ENCODE measurements at places on chromosomes 12 and 14.

GRCh38 chr12:94276725-94277124, 128.3 kb downstream of the PLXNC1 start:
- no peak for DNase-seq

DNA sequence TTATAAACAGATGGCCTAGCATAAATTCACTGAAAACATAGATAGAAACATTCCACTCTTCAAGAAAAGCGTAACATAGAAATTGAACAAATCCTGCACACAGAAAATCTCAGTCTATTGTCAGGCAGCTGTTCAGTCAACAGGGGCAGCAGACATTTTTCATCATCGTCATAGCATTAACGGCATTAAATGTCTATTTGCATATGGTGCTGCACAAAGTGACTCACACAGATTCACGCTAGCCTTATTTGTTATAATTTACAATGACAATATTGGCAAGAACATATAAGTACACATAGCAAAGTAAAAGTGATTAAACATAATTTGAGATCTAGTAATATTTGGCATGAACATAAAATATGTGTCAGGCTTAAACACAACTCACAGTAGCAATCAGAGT, 95.7 kb downstream of the CEP128 start:
- DNase-seq, result no peak

- no peak for DNase-seq
These were observed 43.4 kb downstream of the PSMA6 start for GRCh38 chr14:35335388-35336092.

- no peak for DNase-seq
These were observed 177.5 kb upstream of the TMTC1 start for GRCh38 chr12:29961231-29961630.

- DNase-seq, result no peak
These were observed 11.1 kb downstream of the GLIPR1L1 start for GRCh38 chr12:75345531-75345930.

DNA sequence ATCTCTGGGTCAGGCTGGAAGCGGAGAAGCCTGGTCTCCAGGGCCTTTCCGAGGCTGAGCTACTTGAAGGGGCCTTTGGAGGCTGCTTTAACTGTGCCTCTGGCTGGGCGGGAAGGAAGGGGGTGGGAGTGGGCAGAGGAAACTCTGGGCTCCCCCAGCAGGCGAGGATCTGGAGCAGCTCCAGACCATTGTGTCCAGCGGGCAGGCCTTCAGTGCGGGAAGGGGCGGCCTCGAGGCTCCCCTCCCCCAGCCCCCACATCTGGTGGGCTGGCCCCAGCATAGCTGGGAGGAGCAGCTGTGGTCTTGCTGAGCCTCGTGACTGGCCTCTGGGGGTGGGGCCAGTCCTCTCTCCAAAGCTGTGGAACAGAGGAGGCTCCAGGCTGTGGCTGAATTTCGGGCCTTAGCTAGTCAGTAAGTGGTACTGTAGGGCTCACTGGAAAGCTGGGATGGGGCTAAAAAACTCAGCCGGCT, 3.4 kb downstream of the TAMALIN start:
- no peak for DNase-seq

DNA sequence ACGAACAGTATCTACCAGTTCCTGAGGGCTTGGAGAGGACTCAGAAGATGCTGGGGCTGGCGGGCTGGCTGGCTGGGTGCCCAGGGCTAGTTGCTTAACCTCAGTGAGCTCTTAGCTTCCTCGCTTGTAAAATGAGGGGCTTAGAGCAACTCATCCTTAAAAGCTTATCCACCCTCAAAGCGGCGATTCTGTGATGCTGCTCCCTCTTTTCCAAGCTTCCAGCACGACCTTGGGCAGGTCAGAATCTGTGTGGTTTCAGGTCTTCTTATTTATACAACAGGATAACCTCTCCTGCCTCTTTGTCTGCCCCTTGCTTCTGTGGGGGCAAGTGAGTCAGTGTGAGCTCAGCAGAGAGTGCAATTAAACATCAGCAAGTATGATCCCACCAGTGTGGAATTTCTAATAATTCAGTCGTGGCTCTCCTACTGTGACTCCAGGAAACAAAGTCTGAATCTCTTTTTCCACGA, 281.8 kb downstream of the KSR2 start:
- DNase-seq, result no peak

DNA sequence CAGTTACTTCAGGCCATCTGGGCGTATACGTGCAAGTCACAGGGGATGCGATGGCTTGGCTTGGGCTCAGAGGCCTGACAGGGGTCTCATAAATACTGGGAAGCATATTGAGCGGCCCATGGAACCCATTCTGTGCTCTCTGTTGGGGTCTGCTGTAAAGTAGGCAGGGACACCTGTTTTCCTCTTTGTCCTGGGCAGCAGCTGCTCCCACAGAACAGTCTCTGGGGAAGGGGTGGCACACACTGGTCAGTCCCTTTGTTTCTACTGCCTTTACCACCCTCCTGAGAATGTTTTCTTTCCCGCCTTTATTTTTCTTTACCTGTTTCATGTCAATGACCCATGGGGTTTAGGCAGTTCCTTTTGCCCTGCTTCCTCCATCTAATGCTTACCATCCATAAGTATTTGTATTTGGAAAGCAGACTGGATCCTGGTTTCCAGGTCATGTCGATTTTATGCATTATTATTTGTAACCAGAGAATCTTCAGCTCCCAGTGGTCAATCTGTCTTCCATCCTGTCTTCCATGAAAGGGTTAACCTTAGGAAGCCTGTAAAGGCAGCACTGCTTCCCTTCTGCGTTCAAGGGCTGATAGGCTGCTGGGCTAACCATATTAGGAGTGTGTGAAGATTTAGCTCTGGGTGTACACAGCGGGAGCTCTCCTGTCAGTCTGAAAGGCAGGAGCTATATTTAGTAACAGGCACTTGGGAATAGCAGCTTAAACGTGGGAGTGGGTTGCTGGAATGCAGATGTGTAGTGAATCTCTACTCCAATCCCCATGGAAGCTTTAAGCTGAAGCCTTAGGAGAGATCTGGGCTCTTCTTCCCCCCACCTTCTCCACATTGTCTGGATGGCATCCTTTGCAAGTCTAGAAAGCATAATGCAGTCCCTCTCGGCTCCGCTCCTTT, 124.0 kb downstream of the DYRK2 start:
- DNase-seq, result no peak

DNA sequence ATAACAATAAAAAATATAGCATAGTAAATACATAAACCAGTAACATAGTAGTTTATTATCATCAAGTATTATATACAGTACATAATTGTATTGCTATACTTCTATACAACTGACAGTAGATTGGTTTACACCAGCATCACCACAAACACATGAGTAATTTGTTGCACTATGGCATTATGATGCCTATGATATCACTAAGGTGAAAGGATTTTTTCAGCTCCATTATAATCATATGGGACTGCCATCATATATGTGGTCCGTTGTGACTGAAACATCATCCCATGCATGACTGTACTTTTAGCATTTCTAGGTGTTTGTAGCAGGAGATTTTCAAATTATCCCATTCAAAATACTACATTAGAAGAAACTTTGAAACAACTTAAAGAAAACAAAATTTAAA, 77.8 kb downstream of the IFT81 start:
- no peak for DNase-seq

- DNase-seq, result no peak
These were observed 14.2 kb upstream of the RIOX1 start for GRCh38 chr14:73476451-73476931.

- no peak for DNase-seq
These were observed 27.8 kb downstream of the ANKRD9 start for GRCh38 chr14:102481791-102482238.

GRCh38 chr12:97575403-97576193, 113.0 kb downstream of the RMST start:
- no peak for DNase-seq

GRCh38 chr14:75016815-75017214, 14.1 kb downstream of the EIF2B2 start:
- no peak for DNase-seq

GRCh38 chr12:6361834-6362233, 13.5 kb downstream of the SCNN1A start:
- no peak for DNase-seq

GRCh38 chr14:51248016-51248987, 8.3 kb downstream of the TMX1 start:
- DNase-seq, result no peak

DNA sequence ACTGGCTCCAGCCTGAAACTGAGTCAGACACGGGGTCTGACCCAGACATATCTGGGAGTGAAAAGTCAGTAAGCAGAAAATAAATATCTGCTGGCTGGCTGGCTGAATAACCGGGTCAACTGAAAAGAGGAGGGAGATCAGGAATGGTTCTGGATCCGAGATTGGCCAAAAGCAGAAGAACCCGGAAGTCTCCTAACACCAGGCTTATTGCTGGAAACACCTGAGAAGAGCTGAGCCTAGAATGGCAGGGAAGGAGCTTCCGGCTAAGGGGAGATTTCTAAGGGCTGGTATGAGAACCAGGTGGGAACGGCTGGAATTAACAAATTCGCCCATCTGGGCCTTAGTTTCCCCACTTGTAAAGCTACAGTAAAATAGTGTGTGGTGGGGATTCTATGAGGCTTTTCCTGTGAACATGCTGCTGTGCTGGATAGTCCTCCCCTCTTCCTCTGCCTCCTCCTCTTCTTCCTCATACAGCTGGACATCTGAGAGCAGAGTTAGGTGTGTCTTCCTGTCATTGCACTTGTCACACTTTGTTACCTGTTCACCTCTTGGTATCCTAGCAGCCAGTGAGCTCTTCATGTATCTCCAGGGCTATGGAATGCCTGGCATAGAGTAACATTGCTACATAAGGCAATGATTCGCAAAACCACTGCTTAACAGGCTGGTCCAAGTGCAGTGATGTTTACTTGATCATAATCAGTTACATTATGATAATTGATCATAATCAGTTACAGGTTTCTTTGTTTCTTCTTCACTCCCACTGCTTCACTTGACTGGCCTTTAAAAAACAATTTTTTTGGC, 2.0 kb upstream of the SHMT2 start:
- DNase-seq, result no peak
